Vagina (tissue), 2 donors: ENCODE measurements at places on chromosomes 4 and X.

- DNase-seq = no peak
Observed at GRCh38 chr4:113452868-113453620, 308.5 kb downstream of the CAMK2D start.

GRCh38 chr4:38086849-38087226 is 126.6 kb downstream of the PTTG2 start:
- no peak for DNase-seq

DNA sequence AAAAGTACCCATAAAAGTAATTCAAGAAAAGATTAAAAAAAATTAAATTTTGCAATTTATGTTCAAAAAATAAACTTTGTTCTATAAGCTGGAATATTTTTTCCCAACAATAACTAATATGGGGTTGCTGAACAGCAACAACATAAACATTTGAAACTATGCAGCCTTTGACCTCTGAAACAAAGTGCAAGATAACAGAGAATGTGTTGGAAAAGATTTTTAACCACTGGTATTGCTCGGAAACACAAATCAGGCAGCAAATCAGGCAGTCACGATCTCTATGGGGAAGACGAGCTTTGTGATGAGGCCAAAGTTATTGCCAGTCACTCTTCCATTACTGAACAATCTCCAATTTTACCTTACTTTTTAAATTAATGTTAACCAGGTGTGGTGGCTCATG is 332.1 kb downstream of the PABPC4L start:
- no peak for DNase-seq

DNA sequence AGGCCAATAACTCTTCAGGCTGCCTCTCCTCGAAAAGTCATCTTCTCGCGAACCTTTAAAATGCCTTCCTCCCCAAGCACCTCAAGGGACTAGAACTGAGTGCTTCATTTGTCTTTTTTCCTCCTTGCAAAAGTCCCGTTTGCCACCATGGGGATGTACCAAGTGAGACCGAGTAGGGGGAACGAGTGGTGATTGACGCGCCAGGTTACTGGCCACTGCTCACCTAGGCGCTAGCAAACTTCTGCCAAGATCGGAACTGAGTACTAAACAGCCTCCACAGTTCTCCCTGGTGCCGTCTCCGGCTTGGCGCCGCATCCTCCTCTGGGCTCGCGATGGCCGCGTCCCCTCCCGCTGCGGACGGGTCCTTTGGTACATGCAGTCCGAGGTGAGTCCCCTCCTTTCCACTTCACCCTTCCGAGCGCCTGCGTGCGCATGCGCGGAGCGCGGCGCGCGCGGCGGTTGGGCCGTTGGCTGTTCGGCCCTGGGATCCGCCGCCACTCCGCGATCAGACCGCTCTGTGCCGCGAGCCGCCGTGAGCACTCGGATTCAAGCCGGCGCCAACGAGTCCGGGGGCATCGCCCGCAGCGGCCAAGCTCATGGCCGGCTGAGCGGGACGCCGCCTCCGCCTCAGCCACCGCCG is at the start of gene CDK16:
CDK16 (plus strand) TSS at position 402 of the 640 bp plus-strand sequence. CDS start 4,877 bp downstream, outside the sequence.
- DNase-seq = no peak

DNA sequence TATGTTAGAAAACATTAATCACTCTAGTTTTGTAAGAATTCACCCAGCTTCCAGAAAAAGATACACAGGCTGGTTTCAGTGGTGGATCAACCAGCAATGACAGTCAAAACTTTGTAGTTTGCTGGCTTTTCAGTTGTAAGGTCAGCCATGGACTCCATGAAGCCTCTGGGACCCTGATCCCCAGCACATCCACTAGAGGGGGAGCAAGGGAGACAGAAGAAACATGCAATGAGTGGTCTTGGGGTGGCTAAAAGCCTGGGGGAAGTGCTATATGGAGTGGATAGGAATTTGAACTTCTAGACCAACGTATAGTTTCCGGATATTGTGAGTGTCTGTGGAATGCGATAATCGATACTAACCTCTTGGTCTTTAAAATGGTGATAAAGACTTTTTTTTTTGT is 72.7 kb downstream of the AFF2 start:
- DNase-seq = no peak

GRCh38 chrX:44156726-44157125 is 183.5 kb upstream of the NDP start:
- no peak for DNase-seq

GRCh38 chr4:25346913-25347312 is 30.1 kb upstream of the ANAPC4 start:
- no peak for DNase-seq

- DNase-seq = no peak
Observed at GRCh38 chrX:17030580-17031270, 84.3 kb downstream of the REPS2 start.

GRCh38 chrX:292900-293897 is 12.0 kb downstream of the PLCXD1 start:
- DNase-seq = no peak

DNA sequence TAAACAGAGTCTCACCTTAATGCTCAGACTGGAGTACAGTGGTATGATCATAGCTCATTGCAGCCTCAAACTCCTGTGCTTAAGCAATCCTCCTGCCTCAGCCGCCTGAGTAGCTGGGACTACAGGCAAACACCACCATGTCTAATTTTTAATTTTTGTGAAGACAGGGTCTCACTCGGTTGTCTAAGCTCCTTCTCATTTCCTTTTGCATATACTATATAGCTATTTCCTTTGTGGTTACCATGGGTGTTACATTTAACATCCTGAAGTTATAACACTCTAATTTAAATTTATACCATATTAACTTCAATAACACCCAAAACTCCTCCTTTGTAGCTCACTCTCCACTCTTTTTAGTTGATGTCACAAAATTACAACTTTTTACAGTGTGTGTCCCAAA is 114.3 kb downstream of the DCK start:
- DNase-seq = no peak

GRCh38 chr4:108900018-108900580 is 137.2 kb upstream of the ETNPPL start:
- DNase-seq = no peak

- no peak for DNase-seq
Observed at GRCh38 chr4:174749091-174749490, 80.0 kb downstream of the GLRA3 start.

- DNase-seq = no peak
Observed at GRCh38 chr4:110034026-110034393, 121.3 kb downstream of the EGF start.

DNA sequence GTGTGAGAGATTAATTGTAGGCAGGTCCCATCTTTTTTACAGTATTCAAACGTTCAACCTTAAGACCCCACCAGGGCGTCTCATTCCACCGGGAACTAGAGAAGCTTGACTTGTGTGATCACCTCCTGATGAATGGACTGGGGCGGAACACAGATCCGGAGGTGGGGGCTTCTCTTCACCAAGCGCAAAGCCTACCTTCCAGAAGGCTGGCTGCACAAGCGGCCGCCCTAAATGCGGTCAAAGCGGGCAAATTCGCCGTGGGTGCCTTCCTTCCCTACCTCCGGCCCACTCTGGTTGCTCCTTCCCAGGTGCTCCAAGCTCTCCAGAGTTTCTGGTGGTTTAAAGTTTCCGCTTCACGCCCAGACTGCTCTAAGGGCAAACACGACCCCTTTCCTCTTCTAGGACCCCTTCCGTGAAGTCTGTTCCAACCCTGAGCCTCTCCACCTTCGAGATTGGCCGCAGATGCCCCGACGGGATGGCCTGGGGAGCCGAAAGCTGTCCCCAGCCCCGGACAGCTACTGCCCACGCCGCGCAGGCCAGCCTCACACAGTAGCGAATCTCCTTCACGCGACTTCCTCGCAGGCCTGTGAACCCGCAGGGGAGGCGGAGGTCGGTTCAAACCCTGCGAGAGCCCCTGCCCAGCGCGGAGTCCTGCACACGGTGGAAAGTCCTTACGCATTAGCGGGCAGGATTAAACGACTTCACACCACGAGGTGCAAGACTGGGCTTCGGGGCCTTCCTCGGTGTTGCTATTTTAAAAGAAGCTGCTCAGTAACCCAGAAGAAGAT is 1.6 kb upstream of the WWC2 start:
- no peak for DNase-seq

GRCh38 chr4:118249890-118250289 is 102.9 kb downstream of the PRSS12 start:
- DNase-seq = no peak

DNA sequence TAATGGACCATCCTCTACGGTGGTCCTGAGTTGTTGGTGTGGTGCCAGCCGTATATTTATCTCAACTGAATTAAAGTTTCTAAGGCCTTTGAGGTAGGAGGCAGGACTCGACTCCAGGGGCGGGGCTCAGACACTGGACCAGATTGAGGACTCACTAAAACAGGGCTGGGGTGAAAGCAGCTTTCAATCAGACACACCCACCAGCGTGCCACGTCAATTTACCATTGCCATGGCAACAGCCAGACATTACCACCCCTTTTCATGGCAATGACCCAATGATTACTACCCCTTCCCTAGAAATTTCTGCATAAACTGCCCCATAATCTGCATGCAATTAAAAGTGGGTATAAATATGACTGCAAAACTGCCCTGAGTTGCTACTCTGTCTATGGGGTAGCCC is 6.7 kb upstream of the TLR1 start:
- DNase-seq = no peak

DNA sequence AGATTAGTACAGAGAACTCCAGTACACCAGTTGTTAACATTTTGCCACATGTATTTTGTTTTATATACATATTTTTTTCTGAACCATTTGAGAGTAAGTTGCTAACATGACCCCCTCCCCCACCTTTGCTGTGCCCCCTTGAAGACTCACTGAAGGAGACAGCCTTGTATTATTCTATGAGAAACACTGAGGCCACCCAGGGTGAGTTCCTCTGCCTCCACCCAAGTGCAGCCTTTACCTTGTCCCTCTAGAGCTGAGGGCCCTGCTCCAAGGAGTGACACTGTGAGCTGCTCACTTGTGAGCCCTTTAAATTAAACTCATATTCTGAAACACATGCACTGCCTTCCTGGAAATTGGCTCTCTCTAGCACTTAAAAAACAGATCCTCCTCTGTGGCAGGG is 21.1 kb downstream of the KIT start:
- DNase-seq = no peak

- no peak for DNase-seq
Observed at GRCh38 chr4:32022071-32022470, 1301.9 kb downstream of the PCDH7 start.

GRCh38 chr4:169675825-169676224 is 55.4 kb downstream of the CLCN3 start:
- no peak for DNase-seq

- no peak for DNase-seq
Observed at GRCh38 chrX:140505421-140506337, 810 bp upstream of the SOX3 start.

DNA sequence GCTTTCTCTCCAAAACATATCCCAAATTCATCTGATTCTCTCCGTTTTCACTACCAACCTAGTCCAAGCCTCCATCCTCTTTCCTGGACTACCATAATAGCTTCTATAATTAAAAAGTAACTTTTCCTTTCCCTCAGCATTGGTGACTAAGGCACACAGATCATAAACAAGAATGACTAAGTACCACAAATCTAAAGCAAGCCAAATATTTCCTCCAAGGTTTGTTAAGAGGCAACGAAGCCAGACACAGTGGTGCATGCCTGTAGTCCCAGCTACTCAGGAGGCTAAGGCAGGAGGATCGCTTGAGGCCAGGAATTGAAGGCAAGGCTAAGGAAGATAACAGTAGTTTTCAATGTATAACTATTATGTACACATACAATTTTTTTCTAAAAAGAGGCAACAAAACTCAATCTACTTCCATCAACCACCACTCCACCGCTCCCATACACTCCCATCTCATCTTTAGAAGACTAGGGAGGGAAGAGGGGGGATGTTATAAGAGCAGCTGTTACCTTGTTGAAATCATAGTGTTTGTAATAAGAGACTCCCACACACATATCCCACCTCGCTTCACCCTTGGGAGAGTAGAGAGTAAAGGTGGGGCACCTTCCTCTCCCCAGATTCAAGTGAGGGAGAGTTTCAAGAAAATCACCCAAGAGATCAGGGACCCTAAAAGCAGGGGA is 4.2 kb upstream of the JCHAIN start:
- DNase-seq = no peak

DNA sequence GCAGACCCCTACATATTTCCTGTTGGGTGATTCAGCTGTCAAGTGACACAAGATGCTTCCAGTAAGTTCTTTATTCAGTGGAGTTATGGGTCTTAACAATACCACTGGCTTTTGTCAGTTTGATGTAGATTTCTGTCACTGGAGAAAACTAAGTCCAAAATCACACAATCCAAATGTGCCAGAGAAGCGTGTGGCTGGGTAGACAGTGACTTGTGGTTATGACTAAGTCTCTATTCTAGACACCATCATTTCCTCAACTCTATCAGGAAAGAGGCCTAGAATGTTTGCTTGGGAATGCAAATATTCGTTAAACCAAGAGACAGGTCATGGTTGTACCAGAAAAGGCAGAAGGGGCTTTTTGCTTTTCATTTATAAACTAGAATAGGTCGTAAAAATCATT is 54.4 kb upstream of the HS3ST1 start:
- no peak for DNase-seq

DNA sequence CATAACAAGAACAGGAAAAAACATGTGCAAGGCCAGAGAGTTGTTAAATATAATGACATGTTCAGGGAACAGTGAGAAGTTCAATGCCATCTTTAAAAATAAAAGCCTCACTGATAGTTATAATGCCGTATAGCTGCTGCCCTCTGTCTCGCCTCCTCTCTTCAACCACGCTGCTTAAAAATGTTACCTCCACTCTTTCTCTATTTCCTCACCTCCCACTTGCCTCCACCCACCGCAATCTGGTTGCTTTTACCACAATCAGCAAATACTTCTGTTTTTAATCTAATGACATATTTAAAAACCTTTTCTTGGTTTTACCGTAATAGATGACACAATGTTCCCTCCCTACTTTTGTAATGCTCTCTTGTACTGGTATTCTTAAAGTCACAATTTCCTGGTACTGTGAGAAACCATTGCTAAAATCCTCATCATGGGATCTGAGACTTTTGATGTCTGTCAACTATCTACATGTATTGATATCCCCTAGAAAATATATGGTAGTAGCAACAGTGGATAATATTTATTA is 66.0 kb downstream of the GABRA2 start:
- DNase-seq = no peak

- no peak for DNase-seq
Observed at GRCh38 chrX:150899191-150899757, 806 bp upstream of the CD99L2 start.

DNA sequence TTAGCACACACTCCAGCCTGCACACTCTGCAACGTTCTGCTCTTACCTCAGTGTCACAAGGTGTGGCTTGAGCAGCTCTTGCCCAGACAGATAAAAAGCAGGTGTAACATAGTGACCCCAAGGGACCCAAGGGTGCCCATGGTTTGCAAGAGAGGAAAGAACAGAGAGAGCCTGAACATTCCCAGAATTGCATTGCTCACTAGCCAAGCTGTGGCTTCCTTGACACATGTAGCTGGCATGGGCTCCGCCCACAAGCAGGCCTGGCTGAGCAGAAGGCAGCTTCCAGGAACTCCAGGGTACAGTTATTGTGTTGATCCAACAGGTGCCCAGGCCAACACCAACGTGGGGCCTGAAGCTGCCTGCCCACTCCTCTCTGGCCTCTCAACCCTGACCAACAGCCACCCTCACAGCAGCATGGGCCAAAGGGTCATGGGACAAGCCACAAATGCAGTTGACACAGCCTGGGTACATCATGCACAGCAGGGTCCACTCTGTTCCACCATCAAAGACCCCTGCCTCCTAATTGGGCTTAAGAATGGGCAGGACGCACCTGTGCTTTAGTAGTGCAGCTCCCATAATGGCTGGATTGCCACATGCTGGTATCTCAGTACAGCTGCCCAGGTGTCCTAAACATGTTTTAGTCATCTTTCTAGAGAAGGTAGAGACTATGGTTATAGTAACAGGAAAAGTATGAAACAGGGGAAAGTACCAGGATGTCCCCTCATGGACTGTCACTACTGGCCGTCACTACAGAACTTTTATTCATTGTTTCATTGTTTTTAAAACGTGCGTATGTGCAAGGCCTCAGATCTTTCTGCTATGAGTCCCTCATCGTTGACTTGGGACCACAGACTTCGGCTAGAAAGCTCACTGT is 73.7 kb upstream of the ACSL1 start:
- DNase-seq = no peak
